Activated T-helper 2 cell treated with anti-CD3 and anti-CD28 coated beads, Interferon-gamma antibody, Interleukin-2, Interleukin-4, amounts not matched to agents 10 μg/mL and 5 μg/mL and 100 μg/mL, durations not matched to agents 14 hours and 24 hours and 36 hours (primary cell): ENCODE measurements at places on chromosomes 12 and 14. TPM values are rescaled to one million over a fixed set of nuclear protein-coding genes. Genes with fewer than 3 reads are reported as not detected.
A peak's percentile ranks its signal among the peaks of the same experiment; 100 is the strongest.

GRCh38 chr12:122406701-122407164 is 15.7 kb downstream of the CLIP1 start:
- DNase-seq = no peak
- peaks cover 27% of the 10 kb centered on the region for H3K36me3 ChIP-seq
- no peak overlapping the region for H3K4me3 ChIP-seq
- H3K27me3 ChIP-seq = no peaks in the 10 kb centered on the region

DNA sequence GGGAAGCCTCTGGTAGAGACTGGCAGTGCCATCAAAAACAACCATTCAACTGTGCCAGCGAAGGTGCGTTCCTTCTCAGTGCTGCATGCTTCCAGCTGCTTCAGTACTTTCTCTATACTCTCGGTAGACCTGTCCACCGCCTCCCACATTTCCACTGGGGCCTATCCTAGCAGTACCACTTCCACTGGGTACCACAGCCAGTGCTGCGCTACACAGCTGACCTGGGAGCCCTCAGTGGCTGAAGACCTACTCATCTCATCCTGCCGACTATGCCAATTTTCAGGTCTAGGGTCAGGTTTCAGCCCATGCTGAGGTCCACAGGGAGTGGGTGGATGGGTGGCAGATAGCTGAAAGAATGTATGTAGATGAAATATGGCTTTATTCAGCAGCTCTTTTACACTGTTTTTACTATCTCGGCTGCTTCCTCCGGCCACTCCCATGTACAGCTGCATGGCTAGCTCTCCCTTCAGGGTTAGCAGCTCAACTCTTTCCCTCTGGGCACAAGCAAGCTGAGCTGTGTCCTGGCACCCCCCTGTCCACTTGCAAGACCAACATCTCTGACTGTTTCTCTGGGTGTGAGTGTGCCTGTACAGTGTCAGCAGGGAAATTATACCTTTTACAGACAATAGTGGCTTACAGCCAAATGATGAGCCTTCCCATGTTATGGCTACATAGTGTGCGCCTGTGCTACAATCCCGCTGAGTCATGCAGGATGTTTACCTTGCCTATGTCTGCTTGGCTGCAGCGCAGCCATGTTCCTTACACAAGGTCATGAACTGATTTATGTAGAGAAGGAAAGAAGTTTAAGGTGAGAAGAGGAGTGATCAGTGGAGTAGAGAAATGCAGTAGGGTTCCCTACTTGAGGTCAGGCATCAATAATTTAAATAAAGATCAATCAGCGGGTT is 125.7 kb upstream of the DDHD1 start:
- no peak overlapping the region for H3K4me3 ChIP-seq
- H3K27ac ChIP-seq = no peak overlapping the region
- H3K36me3 ChIP-seq = no peaks in the 10 kb centered on the region
- H3K4me1 ChIP-seq = no peaks in the 10 kb centered on the region
- peaks cover 3% of the 10 kb centered on the region for H3K27me3 ChIP-seq

RIMKLB gene
- total RNA-seq = 0.52 and 0.53 TPM in 2 replicates

GRCh38 chr12:71208053-71208685 is 50.4 kb upstream of the TSPAN8 start:
- no peak for DNase-seq
- no peak overlapping the region for H3K27ac ChIP-seq
- no peak overlapping the region for H3K4me3 ChIP-seq
- no peaks in the 10 kb centered on the region for H3K4me1 ChIP-seq
- H3K27me3 ChIP-seq = no peaks in the 10 kb centered on the region

DNA sequence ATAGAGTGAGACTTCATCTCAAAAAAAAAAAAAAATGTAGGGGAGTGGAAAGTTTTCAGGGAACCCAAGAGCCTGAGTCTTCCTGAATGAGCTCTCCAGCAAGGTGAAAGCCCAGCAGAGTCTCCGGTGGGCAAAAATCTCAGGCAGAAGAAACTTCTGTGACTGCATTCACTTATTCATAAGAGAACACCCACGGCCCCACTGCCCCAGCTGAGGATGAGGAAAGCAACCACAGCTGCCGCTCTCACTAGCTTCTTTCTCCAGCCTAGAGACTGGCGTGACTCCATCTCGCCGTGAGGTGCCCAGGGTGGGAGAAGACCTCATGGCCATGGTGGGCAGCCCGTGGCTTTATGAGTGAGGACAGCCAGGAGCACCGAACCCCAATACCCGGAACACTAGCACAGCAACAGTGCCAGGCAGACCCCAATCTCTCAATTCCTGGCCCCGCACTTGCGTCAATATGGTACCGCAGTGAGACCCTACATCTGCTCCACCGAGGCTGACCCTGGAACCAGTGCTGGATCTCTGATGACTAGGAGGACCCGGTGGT is 29.7 kb upstream of the DYNC1H1 start:
- H3K36me3 ChIP-seq = no peaks in the 10 kb centered on the region
- no peak overlapping the region for H3K27ac ChIP-seq
- H3K4me3 ChIP-seq = no peak overlapping the region
- DNase-seq = no peak
- no peaks in the 10 kb centered on the region for H3K4me1 ChIP-seq

DNA sequence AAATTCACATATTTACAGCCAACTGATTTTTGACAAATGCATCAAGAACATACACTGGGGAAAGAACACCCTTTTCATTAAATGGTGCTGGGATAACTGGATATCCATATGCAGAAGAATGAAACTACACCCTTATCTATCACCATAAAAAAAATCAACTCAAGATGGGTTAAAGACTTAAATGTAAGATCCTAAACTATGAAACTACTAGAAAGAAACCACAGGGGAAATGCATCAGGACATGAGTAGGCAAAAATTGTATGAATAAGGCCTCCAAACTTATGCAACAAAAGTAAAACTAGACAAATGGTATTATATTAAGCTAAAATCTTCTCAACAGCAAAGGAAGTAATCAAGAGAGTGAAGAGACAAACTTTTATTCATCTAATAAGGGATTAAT is 242.6 kb downstream of the CPNE8 start:
- no peaks in the 10 kb centered on the region for H3K36me3 ChIP-seq
- no peaks in the 10 kb centered on the region for H3K4me1 ChIP-seq
- no peak overlapping the region for H3K27ac ChIP-seq
- H3K4me3 ChIP-seq = no peak overlapping the region
- no peak for DNase-seq

SLC10A1 gene
- not detected in 2 replicates for total RNA-seq

DNA sequence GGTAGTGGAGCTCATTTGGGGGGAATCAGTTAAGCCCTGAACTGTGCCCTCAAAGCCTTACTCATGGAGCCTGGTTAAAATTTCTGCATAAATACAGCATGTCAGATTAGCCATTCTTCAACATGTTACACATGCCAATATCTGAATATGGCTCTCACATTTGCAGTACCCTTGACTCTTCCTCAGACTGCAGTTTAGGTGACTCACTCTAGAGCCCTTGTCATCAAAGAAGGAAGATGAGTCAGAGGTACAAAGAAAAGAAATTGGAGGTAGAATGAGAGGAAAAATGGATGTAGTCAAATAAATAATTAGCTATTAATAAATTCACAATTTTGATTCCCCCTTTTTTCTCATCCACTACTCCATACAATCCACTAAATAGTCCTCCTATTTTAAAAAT is 23.6 kb upstream of the OR4K2 start:
- H3K4me3 ChIP-seq = no peak overlapping the region
- no peak overlapping the region for H3K27ac ChIP-seq
- H3K4me1 ChIP-seq = no peaks in the 10 kb centered on the region
- no peak for DNase-seq
- no peaks in the 10 kb centered on the region for H3K27me3 ChIP-seq
- H3K36me3 ChIP-seq = no peaks in the 10 kb centered on the region

GRCh38 chr12:112112409-112113133 is 4.0 kb upstream of the NAA25 start:
- H3K4me1 ChIP-seq = peaks cover 28% of the 10 kb centered on the region
- H3K27ac ChIP-seq = no peak overlapping the region
- no peak for DNase-seq
- no peaks in the 10 kb centered on the region for H3K27me3 ChIP-seq
- H3K4me3 ChIP-seq = no peak overlapping the region

ZFHX2 gene
- 2.0 and 2.5 TPM in 2 replicates for total RNA-seq

DNA sequence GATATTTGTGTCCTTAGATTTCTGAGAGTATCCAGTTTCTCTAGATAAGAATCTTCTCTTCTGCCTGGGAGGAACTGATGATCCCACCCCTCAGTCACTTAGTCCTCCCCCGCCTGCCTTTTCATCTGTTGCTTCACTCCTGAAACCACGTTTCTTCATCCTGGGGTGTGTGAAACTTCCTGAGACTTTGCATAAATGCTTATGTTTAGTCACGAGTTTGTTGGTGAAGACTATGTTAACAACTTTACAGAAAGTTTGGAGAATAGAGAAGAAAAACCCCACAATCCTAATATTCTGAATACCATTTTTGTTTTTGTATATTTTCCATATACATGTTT is 33.2 kb downstream of the MARK3 start:
- DNase-seq = no peak
- H3K4me1 ChIP-seq = peaks cover 26% of the 10 kb centered on the region

KRT75 gene
- not detected in 2 replicates for total RNA-seq

GRCh38 chr12:51386351-51386750 is 4.9 kb downstream of the GALNT6 start:
- H3K4me3 ChIP-seq = no peak overlapping the region
- H3K27ac ChIP-seq = no peak overlapping the region
- peaks cover 19% of the 10 kb centered on the region for H3K36me3 ChIP-seq
- H3K4me1 ChIP-seq = peaks cover 63% of the 10 kb centered on the region
- no peak for DNase-seq
- no peaks in the 10 kb centered on the region for H3K27me3 ChIP-seq

GUCY2C gene
- not detected in 2 replicates for total RNA-seq

- peak overlapping the region; percentile 100 for H3K27ac ChIP-seq
- no peaks in the 10 kb centered on the region for H3K27me3 ChIP-seq
- peak; percentile 25 for DNase-seq
- H3K4me3 ChIP-seq = peak overlapping the region; percentile 91
Observed at GRCh38 chr14:99262977-99263448, 9.0 kb downstream of the BCL11B start.

- H3K36me3 ChIP-seq = no peaks in the 10 kb centered on the region
- H3K27ac ChIP-seq = no peak overlapping the region
- no peak overlapping the region for H3K4me3 ChIP-seq
- DNase-seq = no peak
- H3K4me1 ChIP-seq = no peaks in the 10 kb centered on the region
Observed at GRCh38 chr12:16796168-16796567, 190.2 kb upstream of the LMO3 start.

GRCh38 chr12:124566161-124566996 is 1.0 kb downstream of the NCOR2 start:
- H3K4me3 ChIP-seq = peak overlapping the region; percentile 95
- H3K27ac ChIP-seq = peak overlapping the region; percentile 85
- H3K27me3 ChIP-seq = peaks cover 3% of the 10 kb centered on the region
- peaks cover 12% of the 10 kb centered on the region for H3K4me1 ChIP-seq
- peak; percentile 66 for DNase-seq

FANCM gene
- total RNA-seq = 14.4 and 14.5 TPM in 2 replicates
